ENCODE measurements at places on chromosomes 6 and 20. TPM values are rescaled to one million over a fixed set of nuclear protein-coding genes. Genes with fewer than 3 reads are reported as not detected.

The PHACTR3 gene
- not detected for total RNA-seq

The UBD gene
- not detected for total RNA-seq

The SLC17A9 gene
- 0.24 TPM for total RNA-seq

The GLP1R gene
- total RNA-seq, result not detected

The ENTPD6 gene
- total RNA-seq, result 50.3 TPM

The SEMG1 gene
- not detected for total RNA-seq
